ENCODE measurements at places on chromosomes 2 and 18.

DNA sequence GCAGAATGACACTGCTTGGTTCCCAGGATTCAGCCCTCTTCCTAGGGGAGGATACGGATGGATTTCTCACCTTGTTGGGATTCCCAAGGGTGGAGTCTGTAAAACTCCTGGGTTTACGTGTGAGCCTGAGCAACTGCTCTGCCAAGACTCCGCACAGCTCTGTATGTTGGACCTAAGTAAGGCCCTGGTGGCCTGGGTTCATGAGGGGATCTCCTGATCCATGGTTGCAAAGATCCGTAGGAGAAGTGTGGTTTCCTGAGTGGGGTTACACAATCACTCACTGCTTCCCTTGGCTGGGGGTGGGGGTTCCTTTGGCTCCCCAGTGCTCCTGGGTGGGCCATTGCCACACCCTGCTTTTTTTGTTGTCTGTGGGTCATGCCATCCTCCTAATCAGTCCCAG is 37.7 kb downstream of the ANKRD12 start:
- no peak for DNase-seq

DNA sequence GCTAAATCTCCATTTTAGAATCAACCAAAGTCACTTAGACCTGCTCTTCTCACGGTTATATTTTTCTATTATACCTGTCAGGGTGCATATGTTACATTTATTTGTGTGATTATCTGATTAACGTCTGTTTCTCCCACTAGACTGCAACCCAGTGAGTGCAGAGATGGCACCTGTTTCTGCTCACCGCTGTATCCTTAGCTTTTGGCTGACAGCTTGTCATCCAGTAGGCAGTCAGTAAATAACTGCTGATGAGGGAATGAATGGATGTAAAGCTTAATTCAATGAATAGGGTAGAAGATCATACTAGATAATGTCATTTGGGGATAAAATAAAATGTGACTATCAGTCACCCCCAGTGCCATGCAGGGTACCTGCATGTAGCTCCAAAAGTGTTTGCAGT is 6.9 kb upstream of the CHRNA1 start:
- DNase-seq: no peak

DNA sequence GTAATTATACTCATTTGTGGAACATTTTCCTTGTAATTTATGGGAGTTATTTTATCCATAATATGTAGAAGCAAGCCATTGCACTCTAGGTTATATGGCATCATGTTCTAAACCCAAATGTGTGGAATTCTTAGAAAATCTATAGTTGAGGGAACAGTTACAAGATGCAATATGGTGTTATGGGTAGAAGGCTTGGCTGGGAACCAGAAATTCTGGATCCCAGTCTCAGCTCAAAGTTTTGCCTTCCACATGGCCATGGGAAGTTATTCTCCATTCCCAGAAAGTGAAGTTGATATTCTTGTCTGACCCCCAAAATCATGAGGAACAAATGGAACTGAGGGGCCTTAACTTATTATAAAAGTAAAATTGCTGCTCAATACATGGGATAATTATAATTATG is 38.0 kb downstream of the KIF5C start:
- no peak for DNase-seq

DNA sequence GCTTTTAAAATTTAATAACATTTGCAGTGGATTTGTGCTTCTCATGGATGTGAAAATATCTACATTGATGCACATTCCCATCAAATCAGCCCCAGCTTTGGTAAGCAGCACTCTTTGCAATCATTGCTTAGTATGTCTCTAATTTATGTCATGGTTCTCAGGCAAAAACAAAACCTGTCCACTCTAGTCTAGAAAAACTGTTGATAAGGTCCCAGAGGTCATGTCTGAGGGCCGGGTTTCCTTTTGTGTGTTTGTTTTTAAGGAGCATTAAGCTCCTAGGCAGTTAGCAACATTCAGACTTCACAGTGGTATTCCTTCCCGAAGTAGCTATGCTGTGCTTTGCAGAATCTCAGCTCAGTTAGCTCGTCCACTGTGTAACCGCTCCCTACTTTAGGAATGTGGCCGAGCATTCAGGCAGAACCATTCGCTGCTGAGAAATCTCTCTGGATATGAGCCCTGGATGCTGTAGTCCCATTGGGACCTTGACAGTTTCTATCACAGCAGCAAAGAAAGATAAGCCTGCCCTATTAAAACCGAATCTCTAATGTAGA is 4.0 kb downstream of the DIPK1C start:
- no peak for DNase-seq

DNA sequence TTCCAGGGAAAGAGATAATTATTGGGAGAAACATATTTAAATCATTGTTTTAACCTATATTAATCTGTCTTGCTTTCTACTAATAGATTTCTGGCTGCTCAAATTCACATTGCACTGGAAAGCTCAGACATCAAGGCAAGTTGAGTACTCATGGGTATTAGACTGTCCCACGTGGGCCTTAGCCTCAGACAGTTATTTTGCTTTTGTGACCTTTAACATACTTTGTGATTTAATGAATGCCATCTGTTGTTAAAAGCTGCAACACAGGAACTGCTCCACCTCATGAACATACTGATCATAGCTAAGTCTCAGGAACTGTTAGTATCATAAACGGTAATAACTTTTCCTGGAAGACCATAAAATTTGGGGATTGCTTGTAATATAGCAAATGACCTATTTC is 2.7 kb upstream of the LCT start:
- DNase-seq: no peak
